ENCODE measurements at places on chromosomes 3 and 15. TPM values are rescaled to one million over a fixed set of nuclear protein-coding genes. Genes with fewer than 3 reads are reported as not detected.

GRCh38 chr15:58574631-58575030 is 142.8 kb downstream of the LIPC start:
- no peak for DNase-seq

Gene ADIPOQ
- total RNA-seq, result not detected

- DNase-seq, result no peak
Measured at GRCh38 chr3:133447750-133448477, 48.1 kb downstream of the BFSP2 start.

GRCh38 chr3:169771497-169772304 is 1.5 kb upstream of the MYNN start:
- DNase-seq, result peak; percentile 70

DNA sequence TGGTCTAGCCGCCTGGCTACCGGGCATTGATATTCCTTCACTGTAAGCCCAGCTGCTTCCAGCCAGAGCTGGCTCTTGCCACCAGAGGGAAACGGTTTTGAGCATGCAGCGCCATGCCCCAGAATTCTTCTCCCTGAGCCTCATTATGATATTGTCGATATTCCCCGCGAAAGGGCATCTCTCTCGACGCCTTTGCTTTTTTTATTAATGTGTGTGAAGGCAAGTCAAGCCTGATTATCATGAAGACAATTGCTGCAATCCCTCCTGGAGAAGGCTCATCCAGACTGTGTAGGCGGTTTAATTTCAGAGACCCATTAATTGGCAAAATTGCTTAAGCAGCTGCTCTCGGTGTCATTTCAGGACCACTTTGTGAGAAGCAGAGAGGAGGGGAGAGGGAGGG is 321.2 kb upstream of the TLE3 start:
- DNase-seq, result no peak

- DNase-seq, result no peak
Measured at GRCh38 chr15:29087521-29088285, 181.9 kb downstream of the NSMCE3 start.

Gene ZBTB47
- total RNA-seq, result 0.45 TPM

GRCh38 chr15:72796210-72796514 is 12.6 kb upstream of the ADPGK start:
- no peak for DNase-seq

DNA sequence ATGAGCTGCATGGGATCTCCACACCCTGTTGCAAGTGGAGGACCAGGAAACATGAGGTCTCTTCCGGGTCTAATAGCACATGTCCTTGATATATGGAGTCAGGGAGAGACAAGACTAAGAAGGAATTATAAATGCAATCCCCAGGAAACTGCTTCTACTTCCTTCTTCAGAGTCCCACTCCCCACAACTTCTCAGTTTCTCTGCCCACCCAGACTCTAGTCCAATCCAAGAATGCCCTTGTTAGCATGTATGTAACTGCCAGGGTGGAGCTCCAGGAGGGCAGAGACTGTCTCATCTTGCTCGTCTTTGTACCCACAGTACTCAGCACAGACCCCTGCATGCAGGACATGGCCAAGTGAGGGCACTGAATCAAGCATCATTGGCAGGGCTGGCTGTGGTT is 8.3 kb downstream of the DAPK2 start:
- DNase-seq, result no peak

Gene INSYN1
- total RNA-seq, result not detected

GRCh38 chr3:131731709-131732108 is 228.9 kb upstream of the MRPL3 start:
- DNase-seq, result peak; percentile 60

DNA sequence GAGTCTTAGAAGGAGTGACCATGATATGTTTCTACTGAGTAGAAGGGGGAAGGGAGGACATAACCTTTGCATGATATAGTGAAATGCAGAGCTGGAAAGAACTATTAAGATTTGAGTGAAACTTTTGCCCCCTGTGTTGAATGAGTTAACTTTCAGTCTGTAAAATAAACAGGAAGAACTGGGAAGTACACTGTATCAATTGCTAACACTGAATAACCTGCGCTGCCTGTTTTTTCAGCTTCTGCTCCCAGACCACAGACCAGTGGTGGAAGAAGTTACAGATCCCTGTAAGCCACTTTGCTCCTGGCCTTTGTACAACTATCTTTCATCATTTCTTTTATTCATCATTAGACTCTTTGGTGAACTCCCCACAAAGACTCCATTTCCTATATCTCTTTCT is 3.6 kb upstream of the LRCH3 start:
- DNase-seq, result no peak
